ENCODE measurements at places on chromosomes 4 and X.

DNA sequence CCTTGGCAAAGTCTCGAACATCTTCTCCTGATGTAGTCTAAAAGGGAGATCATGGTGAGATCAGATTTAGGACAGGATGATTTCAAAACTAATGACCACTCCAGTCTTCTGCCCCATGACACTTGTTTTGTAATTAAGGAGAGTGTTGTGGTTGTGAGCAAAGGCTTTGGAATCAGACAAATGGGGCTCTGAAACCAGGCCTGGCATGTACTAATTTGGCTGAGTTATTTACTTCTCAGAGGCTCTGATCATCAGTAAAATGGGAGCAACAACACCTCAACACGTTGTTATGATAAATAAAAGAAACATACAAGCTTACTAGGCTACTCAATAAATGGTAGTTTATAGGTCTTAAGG lies 106.9 kb upstream of the FTHL17 start:
- DNase-seq = no peak

DNA sequence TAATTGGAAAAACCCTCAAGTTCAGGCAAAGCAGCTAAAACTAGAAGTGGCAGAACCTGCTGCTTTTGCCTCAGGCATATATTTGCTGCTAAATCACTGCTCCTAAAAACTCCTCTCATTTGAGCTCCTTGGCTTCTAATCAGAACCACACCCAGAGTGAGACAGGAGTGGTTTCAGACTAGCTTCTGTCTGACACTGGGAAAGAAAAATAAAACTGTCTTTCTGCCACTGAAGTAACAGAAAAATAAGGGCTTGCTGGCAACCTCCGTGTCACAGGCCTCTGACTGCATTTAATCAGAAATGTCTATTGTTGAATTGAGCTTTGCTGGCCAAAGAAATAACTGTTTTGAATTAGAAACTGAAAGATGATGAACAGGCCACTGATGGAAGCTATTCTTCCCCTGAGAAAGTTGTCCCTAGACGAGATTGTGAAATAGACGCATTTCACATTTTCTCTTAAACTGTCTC lies 52.1 kb upstream of the RAP2C start:
- no peak for DNase-seq

GRCh38 chr4:19187096-19187495 lies 1064.6 kb upstream of the SLIT2 start:
- DNase-seq = no peak

DNA sequence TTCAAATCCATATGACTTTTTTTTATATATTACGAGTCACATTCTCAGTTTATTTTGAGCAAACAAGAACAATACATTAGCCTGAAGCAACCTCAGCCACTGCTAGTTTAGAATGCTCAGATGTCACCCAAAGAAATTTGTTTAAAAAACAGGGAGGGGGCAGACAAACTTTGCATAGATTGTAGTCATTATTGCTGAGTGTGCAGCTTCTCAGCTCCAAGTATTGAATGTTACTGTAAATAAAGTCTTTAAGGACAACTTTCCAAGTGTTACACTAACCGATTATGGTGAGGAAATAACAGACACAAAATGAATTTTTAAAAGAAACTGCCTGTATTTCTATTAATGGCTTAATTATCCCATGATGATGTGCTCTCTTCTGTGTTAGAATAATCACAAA lies 519.5 kb upstream of the GALNT7 start:
- no peak for DNase-seq

GRCh38 chrX:8981723-8982122 lies 52.2 kb downstream of the FAM9B start:
- no peak for DNase-seq

GRCh38 chr4:17058536-17058915 lies 160.1 kb upstream of the LDB2 start:
- DNase-seq = no peak

DNA sequence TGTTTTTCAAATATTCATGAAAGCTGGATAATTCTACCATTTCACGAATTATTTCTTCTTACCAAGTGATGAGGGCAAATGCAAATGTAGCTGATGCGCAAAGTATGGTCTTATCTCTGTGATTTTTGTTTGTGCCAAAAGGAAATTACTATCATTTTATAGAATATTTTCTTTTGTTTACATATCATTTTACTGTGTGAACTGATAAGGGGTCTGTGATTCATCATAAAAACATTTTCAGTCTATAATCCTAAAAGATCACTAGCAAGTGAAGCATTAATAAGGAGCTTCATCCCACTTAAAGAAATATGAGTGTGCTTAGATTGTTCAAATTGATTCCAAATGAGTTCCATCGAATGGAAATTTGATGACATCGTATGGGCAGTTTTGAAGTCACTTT lies 694 bp downstream of the CSN3 start:
- DNase-seq = no peak

- no peak for DNase-seq
These were observed 96.0 kb downstream of the PTTG2 start for GRCh38 chr4:38056011-38056685.

DNA sequence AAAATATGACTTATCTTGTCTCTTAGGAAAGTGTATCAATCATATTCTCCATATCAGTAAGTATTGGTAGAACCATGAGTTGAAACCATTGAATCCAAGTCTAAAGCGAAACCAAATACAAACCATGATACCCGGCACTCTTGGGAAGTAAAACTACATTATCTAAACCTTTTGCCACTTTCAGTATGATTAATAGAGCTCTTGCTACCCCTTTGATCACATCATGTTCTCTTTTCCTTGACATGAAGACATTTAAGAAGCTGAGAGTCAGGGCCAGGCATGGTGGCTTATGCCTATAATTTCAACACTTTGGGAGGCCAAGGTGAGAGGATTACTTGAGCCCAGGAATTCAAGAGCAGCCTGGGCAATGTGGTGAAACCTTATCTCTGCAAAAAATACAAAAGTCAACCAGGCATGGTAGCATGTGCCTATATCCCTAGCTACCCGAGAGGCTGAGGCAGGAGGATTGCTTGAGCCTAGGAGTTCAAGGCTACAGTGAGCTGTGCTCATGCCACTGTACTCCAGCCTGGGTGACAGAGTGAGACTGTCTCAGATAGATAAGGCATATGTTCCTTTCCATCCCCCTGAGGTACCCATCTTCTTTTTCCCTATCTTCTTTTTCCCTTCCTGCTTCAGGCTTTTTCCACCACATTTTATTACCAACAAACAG lies 45.4 kb downstream of the CEP135 start:
- DNase-seq = no peak

DNA sequence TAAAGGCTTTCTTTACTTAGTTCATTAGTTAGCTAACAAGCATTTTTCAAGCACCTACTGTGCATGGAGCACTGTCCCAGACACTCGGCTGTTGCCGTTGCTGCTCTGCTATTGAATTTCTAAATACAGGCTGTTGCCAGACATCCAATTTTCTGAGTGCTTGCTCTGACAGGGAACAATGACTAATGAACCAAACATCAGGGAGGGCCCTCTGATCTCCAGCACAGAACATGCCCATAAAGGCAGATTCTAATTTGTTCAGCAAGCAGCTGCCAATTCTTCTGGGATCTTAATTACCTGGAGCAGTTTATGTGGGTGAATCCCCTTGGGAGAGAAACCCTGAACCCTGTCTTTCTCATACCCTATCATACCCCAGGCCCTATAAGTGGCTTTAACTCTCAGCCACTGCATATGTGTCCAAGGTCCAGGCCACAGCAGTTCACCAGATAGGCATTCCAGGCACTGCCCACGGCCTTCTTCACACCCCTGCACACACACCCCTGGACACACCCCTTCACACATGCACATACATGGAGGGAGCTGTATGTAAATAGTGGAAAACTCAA lies 27.9 kb downstream of the TSC22D3 start:
- no peak for DNase-seq

- no peak for DNase-seq
These were observed 101.9 kb downstream of the CEP135 start for GRCh38 chr4:56050625-56051024.

DNA sequence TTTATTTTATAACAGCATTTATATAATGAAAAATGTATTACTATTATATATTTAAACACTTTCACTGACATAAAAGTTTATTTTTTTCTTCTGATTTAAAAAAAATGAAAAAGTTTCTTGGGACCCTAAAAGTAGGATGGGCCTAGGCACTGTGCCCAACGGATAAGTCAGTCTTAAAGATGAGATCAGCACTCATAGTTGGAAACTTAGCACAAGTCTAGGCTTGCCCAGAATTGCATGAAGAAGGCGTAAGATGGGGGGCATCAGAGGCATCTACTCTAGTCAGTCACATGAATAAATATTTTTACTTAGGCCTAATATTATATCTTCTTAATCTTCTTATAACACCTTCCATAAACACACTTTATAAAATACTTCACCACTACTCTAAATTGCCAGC lies 306.7 kb upstream of the GRID2 start:
- DNase-seq = no peak

DNA sequence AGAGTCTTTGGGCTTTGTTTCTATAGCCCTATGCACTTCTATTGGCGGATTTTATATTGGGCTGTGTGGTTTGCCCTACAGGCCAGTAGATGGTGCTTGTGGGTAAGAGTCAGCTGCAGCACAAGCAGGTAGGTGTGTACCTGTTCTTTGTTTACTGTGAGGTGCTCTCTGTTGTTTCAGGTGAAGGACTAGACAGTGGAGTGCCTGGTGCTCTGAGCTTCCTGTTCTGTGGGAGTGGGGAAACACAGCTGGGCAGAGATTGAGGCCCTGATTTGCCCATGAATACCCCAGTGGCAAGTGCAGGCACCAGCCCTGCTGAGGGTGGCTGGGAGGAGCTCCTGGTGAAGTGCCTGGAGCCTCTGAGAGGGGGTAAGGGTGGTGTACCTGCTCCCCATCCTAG lies 26.3 kb upstream of the UCP1 start:
- DNase-seq = no peak

- no peak for DNase-seq
These were observed 13.6 kb downstream of the GASK1B start for GRCh38 chr4:158159054-158159717.

- DNase-seq = no peak
These were observed 31.0 kb downstream of the TMSB4X start for GRCh38 chrX:13005661-13006473.

GRCh38 chr4:175998782-175999181 lies 66.9 kb upstream of the WDR17 start:
- no peak for DNase-seq

- DNase-seq = no peak
These were observed 257.7 kb downstream of the THOC2 start for GRCh38 chrX:123475068-123475724.

GRCh38 chr4:147513091-147513490 lies 32.2 kb downstream of the EDNRA start:
- DNase-seq = no peak

DNA sequence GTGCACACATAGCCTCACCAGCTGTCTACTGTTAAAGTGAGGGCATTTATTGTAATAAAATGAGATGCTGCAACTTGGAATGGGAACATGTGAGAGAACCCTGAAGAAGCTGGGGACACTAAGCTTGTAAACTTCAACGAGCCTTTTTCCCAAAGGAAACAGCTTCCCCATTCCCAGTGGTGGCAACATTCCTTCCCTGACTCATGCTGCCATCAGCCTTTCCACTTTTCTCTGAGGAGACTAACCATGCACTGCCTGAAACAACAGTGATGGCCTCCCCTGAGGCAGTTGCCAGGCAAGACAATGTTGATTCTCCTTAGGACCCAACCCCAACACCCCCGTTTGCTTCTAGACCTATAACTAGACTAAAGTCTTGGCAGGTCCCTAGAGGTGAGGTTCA lies 928.3 kb downstream of the GLUD2 start:
- no peak for DNase-seq

DNA sequence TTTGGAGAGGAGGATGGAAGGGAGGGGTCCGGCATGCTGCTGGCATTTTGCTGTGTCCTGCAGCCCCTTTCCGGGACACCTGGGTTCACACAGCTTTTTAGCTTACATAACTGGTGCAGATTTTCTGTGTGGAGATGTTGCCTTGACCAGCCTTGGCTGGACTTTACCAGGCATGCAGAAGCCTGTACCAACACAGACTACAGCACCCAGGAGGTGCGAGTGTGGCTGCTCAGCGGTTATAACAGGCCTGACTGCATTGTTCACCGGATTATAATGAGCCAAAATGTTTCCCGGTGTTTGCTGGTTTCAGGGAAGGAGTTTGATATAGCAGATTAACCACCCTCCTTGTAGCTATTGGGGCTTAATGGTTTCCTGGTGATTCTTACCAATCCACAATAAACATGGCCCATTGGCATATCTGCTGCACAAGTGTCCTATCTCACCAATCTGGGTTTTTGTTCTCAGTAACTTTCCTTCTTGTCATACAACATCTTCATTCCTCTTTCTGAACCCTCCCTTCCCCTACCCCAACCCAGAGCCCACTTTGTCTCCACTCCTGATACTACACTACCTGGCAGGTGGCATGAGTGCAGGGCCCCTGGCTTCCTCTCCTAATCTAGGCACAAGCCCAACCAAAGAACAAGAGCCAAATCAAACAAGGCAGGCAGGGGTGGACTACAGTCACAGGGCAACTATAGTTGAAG lies 3.9 kb downstream of the RPL10 start:
- no peak for DNase-seq

GRCh38 chr4:53635697-53636483 lies 44.6 kb upstream of the LNX1 start:
- DNase-seq = no peak

DNA sequence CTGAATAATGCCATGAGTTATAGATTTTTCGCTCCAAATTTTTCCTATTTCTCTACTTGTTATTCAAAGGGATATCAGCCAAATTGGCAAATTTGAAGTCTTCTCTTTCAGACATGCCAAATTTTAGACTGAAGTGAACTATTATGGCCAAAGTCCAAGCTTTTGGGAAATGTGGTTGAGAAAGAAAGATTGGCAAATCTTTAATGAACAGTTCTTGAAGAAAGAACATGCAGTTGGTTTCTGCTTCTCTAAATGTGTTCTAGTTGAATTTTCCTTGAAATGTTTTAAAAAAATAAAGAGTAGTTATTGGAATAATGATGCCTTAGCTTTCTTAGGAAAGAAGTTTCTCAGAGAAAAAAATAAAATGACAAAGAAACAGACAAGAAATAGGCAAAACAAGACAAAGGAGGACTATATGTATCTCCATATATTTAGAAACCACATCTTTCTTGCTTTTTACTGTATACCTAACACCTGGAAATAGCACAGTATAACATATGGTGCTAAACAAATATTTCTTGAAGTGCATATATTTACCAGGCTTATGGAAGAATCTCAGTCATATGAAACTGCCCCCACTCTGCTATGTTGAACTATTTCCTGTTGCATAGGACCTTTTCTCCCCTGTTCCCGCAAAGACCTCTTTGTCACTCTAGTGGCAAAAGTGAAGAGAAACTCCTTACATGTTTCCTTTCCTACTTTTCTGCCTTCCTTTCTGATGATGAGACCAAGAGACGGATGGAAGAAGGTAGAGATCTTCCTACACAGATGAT lies 250.0 kb downstream of the ARHGAP24 start:
- DNase-seq = no peak
